ENCODE measurements at places on chromosomes 1 and 21.

DNA sequence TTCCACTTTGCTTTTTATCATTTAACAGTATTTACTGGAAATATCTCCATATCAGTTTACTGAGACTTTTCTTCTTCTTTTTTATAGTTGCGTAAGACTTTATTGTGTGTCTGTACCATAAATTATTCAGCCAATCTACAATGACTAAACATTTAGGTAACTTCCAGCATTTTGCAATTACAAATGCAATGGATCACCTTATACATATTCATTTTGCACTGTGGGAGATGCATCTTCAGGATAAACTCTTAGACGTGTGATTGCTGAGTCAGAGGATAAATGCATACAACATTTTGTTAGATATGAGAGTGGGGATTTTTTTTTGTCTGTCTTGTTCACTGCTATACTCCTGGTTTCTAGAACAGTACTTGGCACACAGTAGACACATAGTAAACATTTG, 95.7 kb upstream of the GCLM start:
- DNase-seq: no peak

DNA sequence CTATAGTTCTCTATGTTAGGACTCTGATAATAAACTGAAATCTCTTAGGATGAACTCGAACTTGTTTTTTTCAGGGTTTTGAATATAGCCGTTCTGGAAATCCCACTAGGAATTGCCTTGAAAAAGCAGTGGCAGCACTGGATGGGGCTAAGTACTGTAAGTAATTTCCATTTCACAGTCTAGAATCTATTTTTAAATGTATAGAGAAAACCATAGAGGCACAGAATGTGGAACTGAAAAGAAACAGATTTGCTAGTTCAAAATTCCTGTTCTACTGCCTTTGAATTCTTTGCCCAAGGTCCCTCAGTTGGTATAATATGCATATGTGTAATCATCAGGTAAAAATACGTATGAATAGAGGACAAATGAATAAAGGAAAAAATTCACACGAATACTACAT, 4.8 kb downstream of the CTH start:
- no peak for DNase-seq

- no peak for DNase-seq
These were observed 423.9 kb downstream of the DSCAM start for GRCh38 chr21:40422896-40423635.

- no peak for DNase-seq
These were observed 25.8 kb downstream of the SSBP3 start for GRCh38 chr1:54380290-54380882.

DNA sequence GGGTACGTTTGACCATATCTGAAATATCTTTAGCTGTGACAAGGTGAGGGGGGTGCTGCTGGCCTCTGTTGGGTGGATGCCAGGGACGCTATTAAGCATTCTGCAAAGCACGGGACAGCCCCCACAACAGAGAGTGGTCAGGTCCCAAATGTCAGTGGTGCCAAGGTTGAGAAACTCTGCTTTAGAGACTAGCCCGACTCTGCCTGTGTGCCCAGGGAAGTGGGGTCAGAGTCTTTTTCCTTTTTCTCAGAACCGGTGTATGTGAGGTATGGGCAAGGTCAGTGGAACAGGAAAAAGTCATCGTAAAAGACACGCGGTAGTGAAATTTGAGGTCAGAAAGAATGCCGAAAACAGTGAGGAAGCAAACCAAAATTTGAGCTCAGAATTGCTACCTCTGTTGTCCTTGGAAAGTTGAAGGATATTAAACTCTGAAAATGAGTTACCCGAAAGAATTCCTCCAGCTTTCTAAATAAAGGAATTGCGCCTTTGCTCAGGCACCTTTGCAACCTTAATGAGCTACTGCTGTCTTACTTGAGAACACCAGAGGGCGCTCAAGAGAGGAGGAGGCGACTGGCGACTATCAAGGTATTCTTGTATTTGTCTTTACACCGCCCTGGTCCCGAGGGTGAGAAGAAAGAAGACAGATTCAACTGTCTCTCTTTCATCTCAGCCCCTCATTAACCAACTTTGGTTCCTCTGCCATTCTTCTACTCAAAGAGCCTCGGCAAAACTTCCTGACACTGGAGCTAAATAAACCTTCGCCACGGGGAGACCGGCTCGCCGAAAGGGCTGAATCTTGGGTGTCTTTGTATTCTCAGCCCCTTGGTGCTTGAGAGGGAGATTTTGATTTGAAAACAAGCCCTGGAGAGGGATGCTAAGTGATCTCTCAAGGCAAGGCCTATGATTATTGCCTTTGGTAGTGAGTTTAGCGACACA, 85.4 kb upstream of the OLIG2 start:
- DNase-seq: no peak

DNA sequence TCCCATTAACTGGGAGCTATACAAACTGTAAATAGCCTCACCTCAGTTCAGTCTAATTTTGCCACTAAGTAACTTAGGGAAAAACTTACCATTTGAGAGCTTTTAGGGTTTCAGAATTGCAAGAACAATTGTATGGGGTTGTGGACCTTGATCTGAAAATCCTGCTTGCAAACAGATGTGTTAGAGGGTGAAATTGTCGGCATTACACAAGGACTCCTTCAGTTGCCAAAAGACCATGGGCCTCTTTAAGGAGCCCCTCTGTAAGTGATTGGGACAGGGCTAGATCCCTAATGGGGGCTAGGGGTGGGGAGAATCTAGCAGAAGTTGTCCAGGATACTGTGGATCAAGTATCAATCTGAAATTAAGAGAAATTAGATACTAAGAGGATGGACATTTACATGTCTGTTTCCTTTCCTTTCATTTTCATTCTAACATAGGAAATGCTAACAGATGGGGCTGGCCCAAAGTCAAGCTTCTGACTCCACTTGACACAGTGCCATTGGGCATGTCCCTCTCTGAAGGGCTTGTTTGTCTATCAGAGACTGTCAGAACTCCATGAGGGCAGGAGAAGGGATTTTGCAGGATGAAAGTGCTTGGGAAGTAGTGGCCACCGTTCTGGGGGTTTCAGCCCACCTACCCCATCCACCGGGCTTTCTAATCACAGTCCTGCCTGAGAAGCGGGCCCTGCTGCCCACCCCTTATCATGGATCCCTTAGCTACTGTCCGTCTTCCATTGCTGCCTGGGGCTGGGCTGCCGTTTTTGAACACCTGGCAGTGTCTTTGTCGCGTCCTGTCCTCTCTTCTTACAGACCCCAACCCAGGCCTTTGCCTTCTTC, 54.7 kb downstream of the STUM start:
- no peak for DNase-seq

DNA sequence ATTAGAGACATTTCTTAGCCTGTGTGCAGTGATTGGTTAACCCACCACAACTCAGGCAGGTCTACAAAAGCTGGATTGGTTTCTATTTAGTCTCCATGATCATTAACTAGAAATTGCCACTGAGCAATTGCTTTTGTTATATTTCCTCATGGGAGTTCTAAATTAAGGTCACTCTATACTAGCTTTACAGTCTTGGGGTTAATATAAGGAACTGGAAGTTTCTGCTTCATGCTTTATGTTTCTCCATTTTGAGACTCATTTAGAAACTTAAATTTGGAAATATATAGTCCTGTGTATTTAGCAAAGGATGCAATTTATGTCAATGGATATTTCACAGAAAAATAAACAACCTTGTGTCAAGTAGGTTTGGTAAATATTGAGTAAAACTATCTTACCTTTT, 137.5 kb downstream of the HLX start:
- no peak for DNase-seq

DNA sequence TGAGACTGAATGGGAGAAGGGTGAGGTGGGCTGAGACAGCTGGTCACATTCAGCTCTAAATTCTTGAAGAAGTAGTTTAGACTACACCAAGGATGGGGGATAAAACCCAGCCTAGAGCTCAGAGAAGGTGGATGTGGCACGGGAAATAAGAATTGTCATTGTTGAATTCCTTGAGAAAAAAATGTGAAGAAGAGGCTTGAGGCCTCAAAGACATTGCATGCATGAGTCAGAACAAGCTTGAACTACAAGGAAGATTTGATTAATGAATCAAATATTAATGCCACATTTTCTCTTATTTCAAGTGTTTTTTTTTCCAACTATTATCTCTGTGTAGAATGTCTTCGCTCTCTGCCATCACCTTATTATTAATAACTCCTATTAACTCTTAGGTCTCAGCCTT, 58.9 kb downstream of the MAP3K7CL start:
- no peak for DNase-seq

DNA sequence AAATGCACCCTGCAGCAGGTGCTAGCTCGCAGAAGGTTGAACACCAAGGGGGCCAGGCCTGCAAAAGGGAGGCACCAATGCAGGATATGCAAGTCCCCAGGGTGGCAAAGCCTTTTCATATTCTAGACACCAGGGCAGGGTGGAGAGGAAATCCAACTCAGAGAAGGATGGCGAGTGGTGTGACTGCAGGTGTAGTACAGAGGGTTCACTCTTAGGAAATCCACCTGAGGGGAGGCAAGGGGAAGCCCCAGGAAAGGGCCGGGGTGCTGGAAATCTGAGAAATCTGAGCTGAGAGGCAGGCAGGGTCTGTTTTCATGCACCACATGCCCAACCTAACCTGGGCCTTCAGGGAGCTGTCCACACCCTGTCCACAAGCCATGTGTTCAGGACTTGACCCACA, 163.2 kb upstream of the CTTNBP2NL start:
- no peak for DNase-seq

- DNase-seq: no peak
These were observed 35.2 kb downstream of the SPEN start for GRCh38 chr1:15882665-15883064.

GRCh38 chr1:198937231-198938031, 298.6 kb downstream of the PTPRC start:
- no peak for DNase-seq

GRCh38 chr1:241507189-241507863, 12.2 kb downstream of the FH start:
- DNase-seq: no peak

DNA sequence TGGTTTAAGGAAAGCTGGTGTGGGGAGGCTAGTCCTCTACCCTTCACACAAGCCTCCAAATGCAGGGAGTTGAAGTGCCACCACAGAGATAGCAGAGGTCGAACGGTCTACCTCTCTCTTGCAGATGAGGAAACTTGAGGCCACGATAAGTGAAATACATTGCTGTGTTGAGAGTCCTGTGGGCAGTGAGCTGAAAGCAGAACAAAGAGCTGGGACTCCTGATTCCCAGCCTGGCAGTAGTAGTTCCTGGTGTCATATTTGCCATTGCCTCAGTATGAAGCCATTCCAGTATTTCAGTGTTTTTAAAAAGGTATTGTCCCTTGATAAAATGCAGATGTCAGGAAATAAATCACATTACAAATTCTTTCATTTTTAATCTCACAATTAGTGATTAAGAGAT, 28.6 kb downstream of the AK4 start:
- no peak for DNase-seq

DNA sequence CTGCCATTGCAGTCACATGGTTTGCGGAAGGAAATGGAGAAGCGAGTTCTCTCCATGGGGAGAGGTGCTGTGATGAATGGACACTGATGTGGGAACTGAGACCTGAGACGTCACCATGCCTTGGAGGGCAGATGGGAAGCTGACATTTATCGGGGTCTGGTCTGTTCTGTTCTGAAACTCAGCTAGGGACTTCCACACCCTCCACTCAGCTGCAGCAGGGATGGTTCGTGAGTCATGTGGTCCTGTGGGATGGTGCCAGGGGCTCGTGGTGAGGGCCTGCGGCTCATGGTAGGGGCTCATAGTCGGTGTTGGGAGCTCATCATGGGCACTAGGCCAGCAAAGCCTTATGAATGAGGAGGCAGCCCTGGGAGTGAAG, 6.1 kb downstream of the GPR137B start:
- DNase-seq: no peak

- no peak for DNase-seq
These were observed 10.2 kb upstream of the NKAIN1 start for GRCh38 chr1:31249854-31250253.

DNA sequence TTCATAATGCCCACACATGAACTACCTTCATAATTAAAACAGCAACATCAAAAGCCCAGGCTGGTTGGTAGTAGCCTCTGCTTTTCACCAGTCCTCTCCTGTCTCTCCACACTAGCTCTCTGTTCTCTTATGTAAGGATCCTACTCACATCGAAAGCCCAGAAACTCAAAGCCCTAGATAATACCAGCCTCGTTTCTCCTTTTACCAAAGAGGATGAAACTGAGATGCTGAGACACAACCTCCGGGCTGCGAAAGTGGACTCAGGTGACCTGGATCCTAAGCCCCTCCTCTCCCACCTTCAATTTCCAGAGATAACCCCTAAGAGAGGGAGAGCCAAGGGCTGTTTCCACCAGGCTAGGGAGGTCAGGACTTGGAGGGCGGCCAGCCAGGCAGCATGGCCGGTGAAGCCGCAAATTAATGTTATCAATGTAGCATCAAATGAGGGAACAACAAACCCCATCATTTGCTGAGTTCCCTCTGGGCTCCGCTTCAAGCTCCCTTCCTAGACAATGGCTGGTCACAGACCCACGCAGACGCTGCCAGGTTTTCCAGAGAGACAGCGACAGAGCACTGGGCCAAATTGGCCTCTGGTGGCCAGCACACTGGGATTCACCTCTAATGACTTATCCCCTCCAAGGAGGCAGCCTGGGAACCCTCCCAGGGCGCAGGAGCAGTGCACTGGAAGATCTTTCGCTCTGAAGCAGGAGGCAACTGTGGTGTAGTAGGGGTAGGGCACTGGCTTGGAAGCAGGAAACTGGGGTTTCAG, 20.7 kb upstream of the STMN1 start:
- DNase-seq: no peak

DNA sequence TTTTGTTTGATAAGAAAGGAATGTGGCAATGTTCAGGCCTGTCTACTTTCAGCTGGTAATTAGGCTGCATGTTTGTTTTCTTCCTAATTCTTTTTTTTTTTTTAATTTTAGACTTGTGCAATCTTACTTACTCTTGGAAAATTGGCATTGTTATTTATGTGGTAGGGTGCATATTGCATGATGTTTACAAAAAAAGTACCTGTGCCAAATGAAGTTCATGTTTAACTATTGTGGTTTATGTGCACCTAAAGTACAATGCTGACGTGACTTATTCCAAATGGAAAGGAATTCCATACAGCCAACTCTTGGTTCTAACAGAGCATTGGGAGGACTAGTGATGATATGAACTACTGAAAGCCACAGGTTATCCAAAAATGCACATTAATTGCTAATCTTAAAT, 51.0 kb downstream of the KCNK2 start:
- DNase-seq: no peak

GRCh38 chr1:19169642-19170041, 40.4 kb downstream of the UBR4 start:
- DNase-seq: no peak

GRCh38 chr1:115241309-115241708, 96.7 kb downstream of the NGF start:
- no peak for DNase-seq

GRCh38 chr1:232018231-232019025, 391.8 kb downstream of the DISC1 start:
- no peak for DNase-seq

GRCh38 chr1:24874611-24875234, 55.4 kb downstream of the RUNX3 start:
- no peak for DNase-seq
